ENCODE measurements at places on chromosomes 16 and 17.

- DNase-seq = no peak
These were observed 90.6 kb downstream of the BMERB1 start for GRCh38 chr16:15524966-15525365.

DNA sequence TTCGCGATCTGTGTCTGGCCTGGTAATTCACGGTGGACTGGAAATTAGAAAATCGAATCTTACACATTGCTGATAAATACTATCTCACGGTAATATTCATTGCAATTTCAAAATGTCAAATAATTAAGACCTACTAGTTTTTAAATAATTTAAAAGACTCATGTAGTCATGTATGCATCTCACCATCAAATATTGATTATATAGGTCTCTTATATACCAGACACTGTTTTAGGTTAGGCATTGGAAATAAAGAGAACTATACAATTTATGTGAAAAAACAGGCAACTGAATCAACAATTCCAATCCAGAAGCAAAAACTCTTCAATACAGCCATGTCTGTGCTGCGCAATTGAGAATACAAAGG is 7.5 kb upstream of the PIRT start:
- no peak for DNase-seq

DNA sequence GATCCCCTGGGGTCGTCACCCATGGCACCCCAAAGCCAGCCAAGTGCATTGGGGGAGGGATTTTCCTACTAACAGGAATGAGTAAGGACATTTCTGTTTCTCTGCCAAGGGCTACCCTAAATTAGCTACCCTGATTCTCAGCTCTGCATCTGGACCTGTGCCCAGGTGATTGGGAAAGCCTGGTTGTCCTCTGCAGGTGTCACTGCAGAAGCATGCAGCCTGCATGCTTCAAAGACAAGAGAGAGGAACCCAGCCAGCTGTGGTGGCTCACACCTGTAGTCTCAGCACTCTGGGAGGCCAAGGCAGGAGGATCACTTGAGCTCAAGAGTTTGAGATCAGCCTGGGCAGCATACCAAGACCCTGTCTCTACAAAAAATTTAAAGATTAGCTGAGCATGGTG is 19.6 kb downstream of the BEAN1 start:
- DNase-seq = peak; percentile 64

GRCh38 chr17:68972119-68972704 is 17.0 kb upstream of the ABCA8 start:
- no peak for DNase-seq

DNA sequence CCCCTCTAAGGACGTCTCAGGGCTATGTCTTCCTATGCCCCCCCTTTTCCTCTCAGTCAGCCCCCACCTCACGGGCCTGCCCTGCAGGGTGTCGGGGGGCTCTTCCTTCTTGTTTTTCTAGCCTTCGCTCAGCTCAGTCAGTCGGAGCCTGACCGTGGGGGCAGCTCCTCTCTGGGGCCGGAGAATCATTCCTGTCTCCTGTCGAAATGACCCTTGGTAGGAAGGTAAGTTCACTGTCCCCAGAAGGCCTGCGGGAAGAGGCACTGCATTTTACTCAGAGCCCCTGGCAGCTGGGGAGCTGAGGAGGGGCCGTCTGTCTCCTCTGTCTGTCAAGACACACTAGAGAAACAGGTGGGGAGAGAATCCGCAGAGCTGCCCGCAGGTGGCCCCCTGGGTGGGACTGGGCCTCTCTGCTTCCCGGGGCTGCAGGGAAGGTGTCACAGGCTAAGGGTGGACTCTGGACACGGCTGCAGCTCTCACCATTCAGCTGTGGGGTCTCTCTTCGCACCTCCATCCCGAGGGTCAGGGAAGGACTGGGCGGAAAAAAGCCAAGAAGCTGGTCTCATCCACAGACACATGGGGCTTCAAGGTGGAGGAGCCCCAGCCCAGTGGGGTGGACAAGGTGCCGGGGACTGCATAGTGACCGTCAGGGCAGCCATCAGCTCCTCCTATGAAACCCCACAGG is 112.8 kb upstream of the TNRC6C start:
- no peak for DNase-seq

DNA sequence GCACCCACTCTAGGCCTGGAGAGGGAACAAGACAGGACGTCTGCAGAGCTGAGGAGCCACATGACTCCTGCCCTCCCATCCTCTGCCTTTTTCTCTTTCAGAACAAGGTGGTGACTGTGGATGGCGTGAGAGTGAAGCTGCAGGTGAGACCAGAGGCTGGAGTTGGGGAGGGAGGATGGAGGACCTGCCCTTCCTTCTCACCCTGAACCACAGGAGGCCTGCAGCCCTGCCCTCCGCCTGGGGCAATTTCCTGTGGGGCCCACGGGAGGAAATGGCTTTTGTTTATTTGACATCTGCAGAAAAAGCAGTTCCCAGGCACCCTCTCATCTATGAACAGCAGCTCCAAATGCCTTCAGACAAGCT is 5.1 kb downstream of the RAB37 start:
- no peak for DNase-seq

Data from lower leg skin (tissue), 4 donors.